ELF-1 (cell line): ENCODE measurements at places on chromosomes 3 and 15.

DNA sequence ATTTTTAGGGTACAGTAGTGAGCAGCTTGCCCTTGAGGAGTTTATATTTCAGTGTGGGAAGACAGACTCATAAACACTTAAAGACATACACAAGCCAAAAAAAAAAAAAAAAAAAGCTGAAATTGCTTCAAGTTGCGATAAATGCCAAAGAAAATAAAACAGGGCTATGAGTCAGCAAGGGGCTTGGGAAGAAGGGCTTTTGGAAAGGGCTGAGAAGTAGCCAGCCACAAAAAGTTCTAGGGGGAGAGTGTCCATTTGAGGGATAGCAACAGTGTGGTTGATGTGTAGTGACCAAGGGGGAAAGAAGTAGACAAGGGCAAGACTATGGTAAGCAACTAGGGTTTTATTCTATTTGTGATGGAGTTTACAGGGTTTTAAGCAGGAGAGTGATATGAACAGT lies 185.5 kb downstream of the ADAMTS9 start:
- DNase-seq = no peak

DNA sequence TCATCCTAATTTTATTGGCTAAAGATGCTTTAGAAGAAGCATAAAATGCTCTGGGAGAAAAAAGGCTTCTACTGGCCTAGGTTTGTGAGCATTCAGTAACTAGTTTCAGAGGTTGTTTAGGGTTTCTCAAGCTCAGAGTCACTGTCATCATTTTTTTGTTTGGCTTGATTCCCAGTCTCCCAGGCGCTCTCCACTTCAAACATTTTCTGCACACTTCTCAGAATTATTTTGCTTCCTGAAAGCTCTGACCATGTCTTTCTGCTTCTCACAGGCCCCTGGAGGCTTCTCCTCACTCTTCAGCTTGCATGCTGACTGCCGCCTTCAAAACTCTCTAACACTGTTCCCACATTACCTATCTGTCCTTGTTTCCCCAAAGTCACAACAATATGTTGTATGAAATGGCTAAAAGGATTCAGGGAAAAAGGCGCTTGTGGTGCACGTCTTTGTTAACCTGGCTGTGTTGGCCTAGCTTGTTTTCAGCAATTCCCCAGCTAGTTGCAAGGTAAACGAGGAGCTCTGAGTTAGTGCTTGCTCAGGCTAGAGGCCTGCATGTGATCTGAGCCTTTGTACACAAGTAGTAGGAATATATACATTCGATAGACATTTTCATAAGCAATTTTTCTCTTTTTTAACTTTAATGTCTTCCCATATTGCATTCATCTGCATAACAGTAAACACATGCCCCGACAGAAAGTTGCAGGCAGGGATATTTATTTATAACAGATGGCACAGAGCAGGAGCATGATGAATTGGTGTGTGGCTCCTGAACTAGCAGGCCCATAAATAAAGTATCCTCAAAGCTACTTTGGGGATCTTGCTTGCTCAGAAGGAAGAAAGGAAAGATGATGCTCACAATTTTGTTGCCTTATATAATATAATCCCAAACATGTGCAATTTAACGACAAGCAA lies 129.2 kb upstream of the DPH6 start:
- no peak for DNase-seq

GRCh38 chr3:142530296-142530695 lies 48.2 kb downstream of the ATR start:
- DNase-seq = no peak

GRCh38 chr3:111979434-111980038 lies 710 bp downstream of the ABHD10 start:
- no peak for DNase-seq

GRCh38 chr3:16406579-16406978 lies 106.9 kb downstream of the RFTN1 start:
- DNase-seq = no peak
